MG63 (cell line): ENCODE measurements at places on chromosomes 7 and 10. TPM values are rescaled to one million over a fixed set of nuclear protein-coding genes. Genes with fewer than 3 reads are reported as not detected.

The NUTM2B gene
- 0.92 TPM in 1 of 2 replicates, not detected in the other for total RNA-seq

The AGAP5 gene
- 1.1 and 3.1 TPM in 2 replicates for total RNA-seq

GRCh38 chr7:21417647-21418046, 10.2 kb upstream of the SP4 start:
- no peak for DNase-seq

DNA sequence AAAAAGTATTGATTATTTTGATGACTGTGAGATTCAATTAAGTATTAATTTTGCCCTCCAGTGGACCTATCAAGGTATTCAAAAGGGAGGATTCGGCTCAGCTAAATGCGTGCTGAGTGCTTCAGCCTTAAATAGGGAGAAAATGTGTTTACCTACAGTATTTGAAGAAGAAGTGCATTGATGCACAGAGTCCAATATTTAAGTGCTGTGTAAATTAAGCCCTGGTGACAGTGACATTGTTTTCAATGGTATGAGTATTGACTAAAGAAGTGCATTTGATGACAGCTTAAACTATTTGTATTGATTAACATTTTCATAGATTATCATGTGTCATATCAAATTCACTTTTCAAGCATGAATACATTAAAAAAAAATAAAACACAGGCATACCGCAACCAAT, 106.6 kb downstream of the POU6F2 start:
- DNase-seq: no peak

DNA sequence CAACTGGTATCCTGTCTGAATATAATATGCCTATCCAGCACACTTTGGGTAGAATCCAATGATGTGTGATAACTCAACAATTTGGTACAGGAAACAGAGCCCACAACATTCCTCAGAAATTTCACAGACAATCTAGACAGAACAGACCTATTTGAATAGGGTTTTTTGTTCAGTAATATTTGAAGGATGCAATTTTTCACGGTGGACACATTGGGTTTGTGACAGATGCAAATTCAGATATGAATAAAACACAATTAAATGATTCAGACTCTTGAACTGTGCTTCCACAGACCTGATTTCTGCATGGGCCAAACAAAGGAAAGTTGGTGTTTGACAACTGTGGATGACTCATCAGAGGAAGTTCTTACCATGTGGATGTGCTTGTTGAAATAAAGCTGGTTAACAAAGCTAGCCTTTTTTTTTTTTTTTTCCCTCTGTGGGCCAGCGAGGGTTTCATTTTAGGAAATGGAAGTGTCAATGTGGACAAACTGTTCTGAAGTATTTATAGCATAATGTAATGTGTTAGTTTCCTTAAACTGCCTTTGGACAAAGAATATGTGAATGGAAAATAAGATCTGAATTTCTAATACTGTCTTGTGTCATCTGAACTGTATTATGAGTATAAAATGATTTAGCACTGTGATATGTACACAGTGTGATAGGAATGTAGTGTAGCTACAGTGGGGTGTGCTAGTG, 43.2 kb upstream of the FAM133B start:
- DNase-seq: peak; percentile 33

The DBNL gene
- total RNA-seq: 103 and 166 TPM in 2 replicates

The SMO gene
- 9.0 and 14.3 TPM in 2 replicates for total RNA-seq

DNA sequence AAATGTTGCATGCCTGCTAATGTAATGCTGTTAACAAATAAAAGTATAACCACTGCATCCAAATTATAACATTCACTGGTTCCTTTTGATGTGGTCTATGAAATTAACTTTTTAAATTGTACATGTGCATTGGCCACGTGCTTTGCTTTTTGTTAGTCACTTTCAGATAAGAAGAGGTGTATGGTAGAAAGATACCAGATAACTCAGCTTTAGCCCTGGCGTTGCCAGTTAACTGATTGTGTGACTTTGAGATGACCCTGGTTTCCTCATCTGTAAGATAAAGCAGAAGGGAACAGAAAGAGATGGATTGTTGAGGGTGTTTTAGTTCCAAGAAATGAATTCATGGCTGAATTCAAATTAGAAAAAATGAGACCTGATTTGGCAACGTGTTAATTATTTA, 1.9 kb upstream of the TRDMT1 start:
- DNase-seq: no peak

DNA sequence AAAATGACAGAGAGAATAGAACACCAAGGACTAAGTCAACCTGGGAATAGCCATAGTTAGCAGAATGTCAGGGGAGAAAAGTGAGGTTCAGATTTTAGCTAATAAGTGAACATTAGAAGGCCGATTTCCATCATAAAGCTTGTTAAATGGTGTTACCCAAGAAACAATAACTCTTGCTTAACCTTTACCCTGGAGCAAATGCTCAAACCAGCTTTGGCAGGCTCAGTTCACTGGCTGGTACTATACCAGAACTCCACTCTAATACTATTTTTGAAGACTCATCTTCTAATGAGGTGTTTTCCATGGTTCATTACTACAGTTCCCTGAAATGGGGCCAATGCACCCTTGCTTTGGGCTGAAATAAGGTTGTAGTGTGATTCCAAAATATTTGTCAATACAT, 61.3 kb downstream of the RNLS start:
- DNase-seq: no peak

GRCh38 chr10:132544744-132545658, 7.4 kb downstream of the INPP5A start:
- DNase-seq: no peak

DNA sequence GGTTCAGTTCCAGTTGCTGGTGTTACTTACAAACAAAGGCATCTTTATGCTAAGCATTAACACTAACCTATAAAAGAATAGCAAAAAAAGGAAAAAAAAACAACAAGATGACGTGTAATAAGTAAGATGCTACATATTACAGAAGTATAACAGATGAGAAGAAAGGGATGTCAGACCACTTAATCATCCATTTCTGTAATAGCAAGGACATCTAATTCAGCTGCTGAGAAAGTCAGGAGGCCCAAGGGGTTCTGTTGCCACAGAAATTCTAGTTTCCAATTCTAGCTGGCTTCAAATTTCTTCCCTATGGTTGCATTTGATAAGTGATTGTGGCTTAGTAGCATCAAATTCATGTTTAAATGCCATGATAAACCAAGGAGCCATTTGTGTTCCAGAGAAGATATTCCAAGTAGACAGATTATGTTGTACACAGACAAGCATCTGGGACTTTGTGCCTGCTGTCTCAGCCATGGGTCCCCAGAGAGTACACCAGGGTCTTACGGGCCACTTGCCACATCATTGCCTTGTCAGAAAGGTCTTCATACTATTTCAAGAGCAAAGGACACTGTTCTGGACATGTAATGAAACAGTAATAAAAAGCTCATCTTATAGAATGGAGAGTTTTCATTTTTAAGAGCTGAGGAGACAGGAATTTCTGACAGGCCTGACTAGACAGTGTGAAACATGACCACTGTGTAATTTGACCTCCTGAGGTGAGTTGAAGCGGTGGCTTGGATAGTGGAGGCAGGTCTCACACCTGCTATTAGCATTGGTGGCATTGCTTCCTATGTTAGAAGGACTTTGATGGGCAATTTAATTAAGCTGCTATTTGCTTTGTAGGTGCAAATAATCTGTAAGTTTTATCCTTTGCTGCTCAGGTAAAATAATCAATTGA, 4.2 kb upstream of the ASB4 start:
- DNase-seq: no peak

The CDHR1 gene
- total RNA-seq: not detected in 2 replicates

GRCh38 chr10:43211030-43211429, 55.8 kb downstream of the RASGEF1A start:
- no peak for DNase-seq

GRCh38 chr10:86830043-86830591, 73.7 kb downstream of the BMPR1A start:
- DNase-seq: no peak

- DNase-seq: no peak
Measured at GRCh38 chr10:76883596-76883995, 754.0 kb downstream of the KCNMA1 start.

DNA sequence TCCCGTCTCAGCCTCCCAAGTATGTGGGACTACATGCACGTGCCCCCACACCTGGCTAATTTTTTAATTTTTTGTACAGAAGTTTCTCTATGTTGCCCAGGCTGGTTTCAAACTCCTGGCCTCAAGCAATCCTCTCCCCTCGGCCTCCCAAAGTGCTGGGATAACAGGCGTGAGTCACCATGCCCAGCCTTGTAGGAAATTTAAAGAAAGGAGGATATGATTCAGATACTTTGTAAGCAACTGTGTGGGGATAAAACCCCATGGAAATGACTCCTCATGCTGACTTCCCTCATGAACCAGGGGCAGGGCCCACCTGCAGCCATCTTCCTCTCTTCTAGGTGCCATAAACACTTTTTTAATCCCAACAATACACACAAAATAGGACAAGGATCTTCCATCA, 50.2 kb downstream of the APBB1IP start:
- peak; percentile 47 for DNase-seq

DNA sequence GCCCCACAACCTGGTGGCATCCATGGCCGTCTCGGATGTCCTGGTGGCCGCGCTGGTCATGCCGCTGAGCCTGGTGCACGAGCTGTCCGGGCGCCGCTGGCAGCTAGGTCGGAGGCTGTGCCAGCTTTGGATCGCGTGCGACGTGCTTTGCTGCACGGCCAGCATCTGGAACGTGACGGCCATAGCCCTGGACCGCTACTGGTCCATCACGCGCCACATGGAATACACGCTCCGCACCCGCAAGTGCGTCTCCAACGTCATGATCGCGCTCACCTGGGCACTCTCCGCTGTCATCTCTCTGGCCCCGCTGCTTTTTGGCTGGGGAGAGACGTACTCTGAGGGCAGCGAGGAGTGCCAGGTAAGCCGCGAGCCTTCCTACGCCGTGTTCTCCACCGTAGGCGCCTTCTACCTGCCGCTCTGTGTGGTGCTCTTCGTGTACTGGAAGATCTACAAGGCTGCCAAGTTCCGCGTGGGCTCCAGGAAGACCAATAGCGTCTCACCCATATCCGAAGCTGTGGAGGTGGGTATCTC, 1.1 kb downstream of the HTR5A start:
- DNase-seq: no peak

The CCDC186 gene
- total RNA-seq: 1.2 and 5.1 TPM in 2 replicates

The ANKRD16 gene
- 7.4 and 12.2 TPM in 2 replicates for total RNA-seq

DNA sequence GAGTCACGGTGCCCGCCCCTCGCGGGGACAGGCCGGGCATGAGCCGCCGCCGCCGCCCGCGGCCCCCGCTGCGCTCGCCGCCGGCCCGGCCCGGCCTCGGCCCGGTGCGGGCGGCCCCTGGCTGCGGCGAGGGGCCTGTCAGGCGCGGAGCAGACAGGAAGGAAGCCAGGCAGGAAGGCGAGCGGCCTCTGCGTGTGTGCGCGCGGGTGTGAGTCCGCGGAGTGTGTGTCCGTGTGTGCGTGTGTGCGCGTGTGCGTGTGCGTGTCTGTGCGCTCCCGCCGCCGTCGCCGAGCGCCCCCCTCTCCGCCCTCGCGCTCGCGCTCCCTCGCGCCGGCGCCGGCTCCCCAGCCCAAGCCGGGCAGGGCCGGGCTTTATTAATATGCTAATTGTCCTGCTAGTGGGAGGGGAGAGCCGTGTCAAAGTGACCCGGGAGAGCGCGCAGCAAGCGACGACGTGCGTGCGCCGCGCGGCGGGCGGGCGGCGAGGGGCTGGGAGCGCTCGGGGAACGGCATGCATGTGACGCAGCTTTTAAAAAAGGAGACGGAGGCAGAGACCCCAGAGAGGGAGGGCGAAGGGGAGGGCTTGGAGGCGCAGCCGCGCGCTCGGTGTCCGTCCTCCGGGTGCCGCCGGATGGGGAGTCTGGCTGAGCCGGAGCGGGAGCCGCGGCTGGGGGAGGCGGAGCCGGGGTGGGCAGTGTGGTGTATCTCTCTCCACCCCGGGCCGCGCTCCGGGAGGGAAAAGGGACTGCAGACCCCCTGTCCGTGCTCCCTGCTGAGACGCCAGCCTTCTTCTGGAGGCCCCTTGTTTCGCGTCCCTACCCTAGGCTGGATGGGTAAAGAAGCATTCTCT, at the start of gene LDB1:
TSS of gene LDB1 (minus strand) at position 227 of the 849 bp plus-strand sequence. CDS start 258 bp downstream, outside the sequence.
- DNase-seq: peak; percentile 66

GRCh38 chr10:119413093-119413453, 129.4 kb downstream of the RGS10 start:
- no peak for DNase-seq

DNA sequence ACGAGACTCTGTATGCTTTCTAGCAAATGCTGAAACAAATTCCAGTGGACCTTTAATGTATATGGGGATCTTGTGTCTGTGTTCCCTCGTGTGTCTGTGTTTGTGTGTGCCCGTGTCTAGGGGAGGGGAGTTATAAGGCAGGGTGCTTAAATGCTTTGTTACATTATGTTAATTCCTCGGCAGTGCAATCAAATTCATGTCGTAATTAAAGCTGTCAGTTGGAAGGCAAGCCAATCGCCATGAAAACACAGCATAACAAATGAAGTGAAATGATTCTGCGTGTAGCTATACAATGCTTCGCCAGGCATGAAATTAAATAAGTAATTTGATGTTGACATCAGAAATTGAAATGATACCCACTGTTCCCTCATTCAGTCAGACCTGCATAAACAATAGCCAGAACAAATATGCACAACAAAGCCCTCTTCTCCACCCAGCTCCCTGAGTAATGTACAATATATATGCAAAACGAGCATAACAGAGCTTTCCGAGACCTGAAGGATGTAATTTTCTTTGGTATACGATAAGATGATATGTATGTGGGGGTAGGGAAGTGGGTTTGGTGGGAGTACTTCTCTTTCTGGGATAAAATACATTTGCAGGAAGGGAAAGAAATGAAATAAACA, 534.1 kb downstream of the AUTS2 start:
- DNase-seq: no peak

The PAX4 gene
- total RNA-seq: not detected in 2 replicates

The PRTFDC1 gene
- 0.20 and 0.49 TPM in 2 replicates for total RNA-seq

The FAM25A gene
- total RNA-seq: 12.0 TPM in 1 of 2 replicates, not detected in the other

GRCh38 chr7:99863847-99864440, 12.9 kb downstream of the OR2AE1 start:
- DNase-seq: no peak

DNA sequence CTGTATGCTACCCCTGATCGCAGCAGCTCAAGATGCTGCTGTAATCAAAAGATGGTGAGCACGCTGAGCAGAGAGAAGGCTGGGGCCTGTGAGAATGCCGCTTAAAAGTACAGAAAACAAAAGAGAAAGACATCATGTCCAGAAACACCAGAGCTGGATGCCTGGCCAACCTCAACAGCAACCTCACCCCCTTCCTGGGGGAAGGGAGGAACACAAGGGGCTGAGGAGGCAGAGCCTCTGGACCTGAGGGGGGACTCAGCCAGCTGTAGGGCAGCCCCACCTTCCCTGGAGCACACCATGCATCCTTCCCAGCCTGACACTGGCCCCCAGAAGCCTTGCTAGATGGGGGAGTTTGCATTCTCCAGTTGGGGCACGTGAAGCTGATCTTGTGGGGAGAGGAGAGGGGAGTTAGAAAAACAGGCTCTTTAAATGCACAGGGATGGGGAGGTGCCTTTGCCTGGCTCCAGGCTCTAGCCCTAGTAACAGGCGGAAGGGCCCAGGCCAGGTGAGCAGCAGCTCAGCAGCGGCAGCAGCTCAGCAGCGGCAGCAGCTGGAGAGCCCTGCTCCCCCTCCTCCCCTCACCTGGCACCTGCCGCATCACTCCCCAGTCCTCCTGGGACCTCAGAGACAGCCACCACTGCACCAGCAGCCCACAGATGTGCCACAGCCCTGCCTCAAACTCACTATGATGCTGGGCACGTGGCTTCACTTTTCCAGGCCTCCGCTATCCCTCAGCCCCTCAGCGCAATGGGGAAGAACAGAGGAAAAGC, 156.3 kb downstream of the NEURL1 start:
- no peak for DNase-seq
